ENCODE measurements at places on chromosomes 5 and 9.

DNA sequence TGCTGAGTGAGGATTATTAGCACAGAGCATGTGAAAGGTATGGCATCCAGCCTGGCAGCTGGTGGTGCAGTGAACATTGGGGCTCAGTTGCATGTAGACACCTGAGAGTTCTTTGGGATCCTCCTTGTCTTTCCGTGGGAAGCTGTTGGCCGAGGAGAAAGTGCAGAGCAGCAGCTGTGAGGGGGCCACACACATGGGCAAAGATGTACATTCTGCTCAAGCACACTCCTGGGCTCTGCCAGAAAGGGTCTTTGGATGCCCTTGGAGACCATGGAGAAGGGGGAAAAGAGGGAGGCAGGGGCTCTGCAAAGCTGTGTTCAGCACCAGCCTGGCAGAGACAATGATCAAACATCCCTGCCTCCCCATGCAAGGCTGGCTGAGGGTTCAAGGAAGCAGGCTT, 138.7 kb upstream of the PITX1 start:
- DNase-seq: no peak

DNA sequence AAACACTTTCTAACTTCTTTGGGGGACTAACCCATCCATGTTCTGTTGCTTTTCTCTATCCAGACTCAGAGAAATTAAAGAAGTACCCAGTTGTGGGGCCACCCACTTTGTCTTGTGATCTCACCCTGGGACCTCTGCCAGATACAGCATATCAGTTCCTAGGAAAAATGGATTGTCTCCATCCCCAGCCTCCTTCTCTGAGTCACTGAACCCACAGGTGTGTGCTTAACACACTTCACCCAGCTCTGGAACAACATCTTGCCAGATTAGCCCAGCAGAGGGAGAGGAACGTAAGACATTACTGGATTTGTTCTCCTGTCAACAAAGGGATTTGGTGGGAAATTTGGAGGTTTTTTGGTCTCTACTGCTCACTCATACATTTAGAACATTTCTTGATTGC, 19.2 kb downstream of the FAM240B start:
- no peak for DNase-seq

GRCh38 chr5:127643607-127644006, 5.3 kb upstream of the CTXN3 start:
- no peak for DNase-seq

DNA sequence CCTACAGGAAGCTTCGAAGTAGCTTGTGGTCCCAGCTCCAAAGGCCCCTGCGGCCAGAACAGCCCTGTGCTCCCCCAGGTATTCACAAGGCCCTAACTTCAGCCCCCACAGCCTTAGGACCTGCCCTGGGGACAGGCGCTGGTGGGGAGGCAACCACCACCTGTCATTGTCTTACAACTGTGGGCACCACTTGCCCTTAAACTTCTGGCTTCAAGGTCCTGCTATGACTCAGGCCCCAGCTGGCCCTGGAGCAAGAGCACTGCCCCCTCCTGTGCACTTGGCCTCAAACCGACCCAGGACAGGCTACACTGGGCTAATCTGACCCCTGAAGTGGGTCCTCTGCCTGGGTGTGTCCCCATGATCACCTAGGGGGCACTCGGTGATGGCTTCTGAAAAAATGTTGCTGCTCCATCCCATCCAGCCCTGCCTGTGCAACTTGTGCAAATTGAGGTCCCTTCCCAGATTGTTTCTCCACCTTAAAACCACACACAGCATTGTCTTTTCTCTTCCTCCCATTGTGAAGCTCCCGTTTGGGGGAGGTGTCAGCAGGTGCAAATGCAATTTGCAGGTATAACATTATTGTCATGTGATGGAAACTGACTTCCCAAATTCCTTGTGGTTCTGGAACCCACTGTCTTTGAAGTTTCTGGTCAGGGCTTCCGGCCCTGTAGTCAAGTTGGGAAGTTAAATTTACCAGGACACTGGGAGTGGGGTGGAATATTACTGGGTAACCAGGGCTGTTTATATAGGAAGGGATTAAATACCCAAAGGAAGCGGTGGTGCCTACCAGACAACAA, 1.1 kb upstream of the PROB1 start:
- no peak for DNase-seq

- DNase-seq: no peak
Observed at GRCh38 chr5:177537389-177538361, 16.7 kb downstream of the FAM193B start.

DNA sequence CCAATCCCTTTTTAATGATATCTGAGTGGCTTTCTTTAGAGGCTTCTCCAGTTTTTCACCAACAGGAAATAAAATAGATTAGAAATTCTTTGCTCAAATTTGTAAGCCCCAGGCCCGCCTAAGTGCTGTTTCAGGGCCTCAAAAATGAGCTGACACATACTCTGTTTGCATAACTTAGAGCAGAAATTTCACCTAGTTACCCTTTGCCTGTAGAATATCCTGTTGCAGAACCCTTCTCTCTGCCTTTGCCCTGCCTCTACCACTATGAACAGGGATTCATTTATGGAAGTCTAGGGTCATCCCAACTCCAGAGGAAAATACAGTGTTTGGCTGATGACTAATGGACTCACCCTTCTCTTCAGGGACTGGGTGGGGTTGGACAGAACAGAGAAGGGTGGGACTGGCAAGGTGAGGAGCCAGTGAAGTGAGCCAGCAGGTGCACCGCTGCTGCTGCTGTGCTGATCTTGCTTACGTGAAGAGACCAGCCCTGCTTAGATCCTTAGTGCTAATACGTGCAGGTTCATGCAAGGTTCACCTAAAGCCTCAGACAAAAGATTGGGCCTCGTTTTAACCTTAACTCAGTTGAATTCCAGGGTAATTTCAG, 22.8 kb downstream of the OSTF1 start:
- no peak for DNase-seq

DNA sequence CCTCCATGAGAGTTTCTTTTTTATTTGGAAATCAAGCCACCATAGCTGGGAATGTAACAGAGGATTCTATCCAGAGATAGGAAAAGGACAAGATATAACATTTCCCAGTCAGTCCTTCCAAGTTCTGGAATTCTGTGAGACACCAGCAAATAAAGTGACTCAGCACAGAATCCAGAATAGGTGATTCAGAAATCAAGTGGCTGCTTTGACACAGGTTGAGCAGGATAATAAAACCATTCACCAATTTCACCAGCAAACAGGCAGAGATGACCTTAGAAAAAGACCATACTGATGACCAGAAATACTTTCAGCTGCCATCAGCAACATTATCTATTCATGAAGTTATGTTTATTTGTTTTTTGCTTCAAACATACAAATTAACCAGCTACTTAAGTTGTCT, 491.5 kb upstream of the TUSC1 start:
- no peak for DNase-seq

- no peak for DNase-seq
Observed at GRCh38 chr9:83387401-83388185, 150.6 kb downstream of the FRMD3 start.

- DNase-seq: no peak
Observed at GRCh38 chr9:116757030-116757429, 69.9 kb downstream of the TRIM32 start.

DNA sequence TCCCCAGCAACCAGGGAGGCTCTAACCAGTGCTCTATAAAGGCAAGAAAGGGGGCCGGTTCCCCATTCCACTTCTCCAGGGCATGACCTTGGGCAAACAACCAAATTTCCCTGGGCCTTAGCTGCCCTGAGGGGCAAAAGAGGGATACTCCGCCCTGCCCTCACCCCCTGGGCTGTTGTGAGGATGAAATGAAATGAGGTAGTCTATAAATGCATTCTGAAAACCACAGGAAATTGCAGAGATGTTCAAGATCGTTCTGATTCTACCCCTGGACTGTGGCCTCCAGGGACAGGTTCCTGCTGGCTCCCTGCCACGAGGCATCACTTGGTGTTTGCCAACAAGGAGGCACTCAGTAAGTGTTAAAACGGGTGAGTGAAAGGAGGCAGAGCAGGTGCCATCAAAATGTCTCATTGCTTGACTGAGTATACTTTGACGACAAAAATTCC, 5.7 kb downstream of the RAPGEF1 start:
- DNase-seq: no peak

DNA sequence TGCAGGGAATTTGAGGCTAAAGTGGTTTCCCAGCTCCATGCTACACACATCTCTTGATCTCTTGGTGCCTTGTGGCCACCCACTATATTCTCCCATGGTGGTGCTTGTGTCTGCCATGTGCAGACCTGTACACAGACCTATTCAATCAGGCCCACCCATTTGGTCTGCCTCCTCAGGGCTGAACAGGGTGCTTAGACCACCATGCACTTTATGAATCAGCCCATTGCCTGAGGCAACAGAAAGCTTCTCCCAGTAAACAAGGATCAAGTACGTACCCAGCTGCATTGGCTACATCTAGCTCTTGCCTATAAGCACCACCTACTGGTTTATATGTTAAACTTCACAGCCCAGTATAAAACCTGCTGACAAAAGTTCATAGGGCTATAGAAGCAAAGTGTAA, 664.3 kb upstream of the EDIL3 start:
- DNase-seq: no peak

GRCh38 chr5:103120607-103121200, 603 bp downstream of the PPIP5K2 start:
- DNase-seq: peak; percentile 5

- no peak for DNase-seq
Observed at GRCh38 chr9:12629067-12629466, 64.1 kb upstream of the TYRP1 start.

DNA sequence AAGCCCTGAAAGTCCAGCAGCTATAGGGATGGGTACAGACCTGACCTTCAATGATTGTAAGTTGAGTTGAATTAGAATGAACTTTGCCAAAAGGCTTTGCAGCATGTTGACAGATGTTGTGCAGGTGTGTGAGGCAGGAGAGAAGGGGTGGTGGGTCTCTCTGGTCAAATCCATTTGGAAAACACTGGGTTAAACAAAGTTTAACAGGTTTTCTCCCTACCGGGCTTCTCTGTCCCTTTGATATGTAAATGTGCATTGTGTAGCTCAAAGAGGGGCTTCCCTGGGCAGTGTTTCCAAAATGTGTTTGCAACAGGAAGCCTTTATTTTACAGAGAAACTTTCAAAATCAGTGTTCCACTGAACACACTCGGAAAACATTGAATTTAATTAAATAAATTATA, 72.1 kb upstream of the BRINP1 start:
- no peak for DNase-seq

DNA sequence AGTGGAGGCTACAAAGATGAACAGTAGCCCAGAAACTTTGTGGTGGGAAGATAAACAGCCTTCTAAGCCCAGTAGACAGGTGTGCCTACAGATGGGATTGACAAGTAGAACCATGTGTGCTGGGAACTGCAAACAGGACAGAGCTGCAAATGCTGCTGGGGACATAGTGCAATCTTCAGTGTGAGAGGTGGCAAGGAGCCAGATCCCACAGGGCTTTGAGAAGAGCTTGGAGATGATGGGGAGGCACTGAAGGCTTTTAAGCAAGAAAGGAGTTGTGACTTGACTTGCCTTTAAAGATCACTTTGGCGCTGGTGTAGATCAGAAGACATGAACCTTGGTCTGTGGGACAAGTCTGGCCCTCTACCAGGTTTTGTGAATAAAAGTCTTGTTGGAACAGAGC, 675.2 kb downstream of the ACTL7B start:
- DNase-seq: no peak

- DNase-seq: no peak
Observed at GRCh38 chr9:136228107-136228875, 17.3 kb downstream of the QSOX2 start.

- DNase-seq: no peak
Observed at GRCh38 chr9:116320290-116320689, 166.7 kb downstream of the PAPPA start.

GRCh38 chr9:106025453-106025852, 331.1 kb downstream of the TMEM38B start:
- DNase-seq: no peak

DNA sequence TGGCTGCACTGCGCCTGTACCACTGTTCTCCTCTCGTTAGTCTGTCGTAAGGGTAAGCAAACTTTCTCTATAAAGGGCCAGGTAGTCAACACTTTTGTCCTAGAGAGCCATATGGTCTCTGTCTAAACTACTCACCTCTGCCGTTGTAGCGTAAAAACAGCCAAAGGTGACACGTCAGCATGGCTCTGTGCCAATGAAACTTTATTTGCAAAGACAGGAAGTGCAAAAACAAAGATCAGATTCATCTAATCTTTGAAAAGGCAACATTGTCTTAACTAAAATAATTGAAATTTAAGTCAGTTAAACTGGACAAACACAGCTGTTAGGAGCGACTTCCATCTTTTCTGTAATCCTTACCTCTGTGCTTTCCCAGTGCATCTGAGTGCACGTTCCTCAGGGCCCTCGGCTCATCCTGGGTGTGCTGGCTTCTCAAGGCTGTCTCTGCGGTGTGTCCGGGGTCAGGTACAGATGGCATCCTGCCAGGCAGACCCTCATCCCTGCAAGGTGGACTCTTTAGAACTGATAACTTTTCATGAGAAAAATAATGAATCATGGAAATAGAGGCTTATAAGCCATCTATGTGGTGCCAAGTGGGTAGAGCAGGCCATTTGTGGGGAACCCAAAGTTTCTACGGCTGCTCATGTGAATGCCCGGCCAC, 35.2 kb upstream of the IRX4 start:
- no peak for DNase-seq

DNA sequence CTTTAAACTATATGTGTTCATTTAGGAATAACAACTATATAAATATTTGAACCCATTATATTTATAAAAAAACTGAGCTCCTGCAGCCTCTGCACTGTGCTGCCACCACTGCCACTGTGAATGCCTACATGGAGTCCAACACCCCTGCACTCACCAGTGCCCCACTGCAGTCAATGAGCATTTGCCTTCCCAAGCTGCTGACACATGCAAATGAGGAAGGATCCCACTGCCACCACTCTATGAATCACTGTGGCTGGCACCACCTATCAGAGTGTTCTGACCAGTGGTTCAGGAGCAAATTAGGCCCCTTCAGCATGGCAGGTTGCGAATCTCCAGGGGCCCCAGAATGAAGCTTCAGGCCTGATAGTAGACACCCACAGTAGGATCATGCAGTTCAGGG, 9.1 kb downstream of the IFNA5 start:
- DNase-seq: no peak

DNA sequence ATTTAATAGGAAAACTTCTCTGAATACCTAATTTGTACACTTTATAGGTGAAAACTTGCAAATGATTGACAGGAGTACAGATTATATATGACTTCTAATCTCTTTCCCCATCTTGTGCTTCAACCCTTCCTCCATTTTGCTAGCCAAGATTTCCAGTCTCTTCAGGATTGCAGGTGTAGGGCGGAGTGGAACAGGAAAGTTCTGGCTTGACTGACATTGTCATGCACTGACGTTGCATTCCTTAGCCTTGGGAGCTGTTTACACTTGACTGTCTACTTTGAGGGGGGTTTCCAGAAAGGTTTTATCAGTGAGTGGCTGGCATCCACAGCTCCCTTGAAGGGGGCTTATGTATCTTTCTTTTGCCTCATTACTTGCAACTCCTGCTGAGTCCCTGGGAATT, 34.1 kb upstream of the GRIA1 start:
- no peak for DNase-seq

DNA sequence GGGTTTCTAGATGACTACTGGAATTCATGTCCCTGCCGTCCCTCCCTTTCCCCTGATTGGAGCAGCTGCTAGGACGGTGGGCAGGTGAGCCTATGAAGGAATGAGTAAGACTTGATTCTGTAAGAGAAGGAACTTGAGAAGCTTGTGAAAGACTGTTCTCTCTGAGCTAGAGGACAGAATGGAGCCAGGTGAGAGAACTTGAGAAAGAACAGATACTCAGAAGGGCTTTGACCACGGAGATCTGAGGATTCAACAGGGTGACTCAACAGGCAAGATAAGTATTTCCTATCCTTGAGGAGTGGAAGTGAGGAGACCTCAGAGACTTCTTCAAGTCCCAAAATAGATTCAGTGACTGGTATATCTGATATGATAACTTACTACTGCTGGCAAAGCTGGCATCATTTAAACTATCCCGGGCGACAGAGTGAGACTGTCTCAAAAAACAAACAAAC, 41.9 kb downstream of the HSDL2 start:
- DNase-seq: no peak
